ENCODE measurements at places on chromosomes 7 and 10. TPM values are rescaled to one million over a fixed set of nuclear protein-coding genes. Genes with fewer than 3 reads are reported as not detected.

GRCh38 chr7:128863433-128863989 lies 855 bp downstream of the ATP6V1F start:
- no peaks in the 10 kb centered on the region for H3K27me3 ChIP-seq
- peaks cover 10% of the 10 kb centered on the region for H3K4me1 ChIP-seq
- peak overlapping the region; percentile 75 for H3K27ac ChIP-seq
- peak overlapping the region; percentile 91 for H3K4me3 ChIP-seq
- peak; percentile 54 for DNase-seq

DNA sequence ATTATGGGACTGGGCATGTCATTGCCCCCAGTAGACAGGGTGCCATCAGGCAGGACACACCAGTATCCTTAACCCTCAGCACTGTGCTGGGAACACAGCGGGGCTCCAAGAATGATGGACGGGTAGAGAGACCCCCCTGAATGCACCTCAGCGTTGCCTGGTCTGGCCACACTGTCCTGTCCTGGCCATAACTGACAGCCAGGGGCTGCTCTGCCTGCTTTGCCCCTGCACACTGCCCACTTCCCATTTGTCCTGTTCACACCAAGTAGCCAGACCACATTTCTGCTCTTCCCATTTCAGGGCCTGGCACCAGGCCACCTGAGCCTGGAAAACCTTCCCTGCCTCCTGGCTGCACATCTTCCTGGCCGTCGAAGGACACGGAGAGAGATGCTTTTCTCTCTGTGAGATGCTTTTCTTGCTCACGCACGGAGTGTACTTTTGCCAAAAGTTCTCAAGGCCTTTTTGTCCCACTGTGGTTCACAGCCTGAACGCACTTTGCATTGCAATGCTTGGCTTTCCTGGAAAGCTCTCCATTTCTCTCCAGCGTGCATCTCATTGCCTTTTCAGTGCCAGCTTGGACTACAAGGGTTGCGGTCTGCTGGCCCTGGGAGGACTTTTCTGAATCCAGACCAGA lies 131.0 kb upstream of the EEPD1 start:
- H3K4me1 ChIP-seq: no peaks in the 10 kb centered on the region
- no peak for DNase-seq
- H3K4me3 ChIP-seq: no peak overlapping the region
- H3K27ac ChIP-seq: no peak overlapping the region
- H3K27me3 ChIP-seq: no peaks in the 10 kb centered on the region
- H3K36me3 ChIP-seq: no peaks in the 10 kb centered on the region

DNA sequence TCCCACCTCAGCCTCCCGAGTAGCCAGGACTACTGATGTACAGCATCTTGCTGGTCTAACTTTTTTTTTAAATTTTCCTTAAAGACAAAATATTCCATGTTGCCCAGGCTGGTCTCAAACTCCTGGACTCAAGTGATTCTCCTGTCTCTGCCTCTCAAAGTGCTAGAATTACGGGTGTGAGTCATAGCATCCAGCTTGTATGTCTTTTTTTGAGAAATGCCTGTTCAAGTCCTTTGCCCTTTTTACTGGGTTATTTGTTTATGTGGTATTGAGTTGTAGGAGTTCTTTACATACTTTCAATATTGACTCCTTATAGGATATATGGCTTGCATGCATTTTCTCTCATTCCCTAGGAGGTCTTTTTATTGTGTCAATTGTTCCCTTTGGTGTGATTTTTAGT lies 486.4 kb downstream of the MAGI2 start:
- no peaks in the 10 kb centered on the region for H3K27me3 ChIP-seq
- no peak overlapping the region for H3K4me3 ChIP-seq
- H3K4me1 ChIP-seq: no peaks in the 10 kb centered on the region
- no peaks in the 10 kb centered on the region for H3K36me3 ChIP-seq

DNA sequence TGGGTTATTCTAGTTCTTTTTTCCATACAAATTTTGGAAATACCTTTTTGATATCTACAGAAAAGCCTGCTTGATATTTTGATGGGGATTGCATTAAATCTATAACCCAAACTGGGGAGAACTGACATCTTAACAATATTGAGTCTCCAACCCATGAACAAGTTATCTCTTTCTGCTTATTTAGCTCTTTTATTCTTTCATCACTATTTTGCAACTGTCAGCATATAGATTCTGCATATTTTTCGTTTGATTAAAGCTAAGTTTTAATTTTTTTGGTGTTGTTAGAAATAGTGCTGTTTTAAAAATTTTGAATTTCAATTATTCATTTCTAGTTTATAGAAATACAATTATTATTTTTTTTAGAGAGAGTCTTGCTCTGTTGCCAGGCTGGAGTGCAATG lies 97.9 kb downstream of the EMX2 start:
- H3K4me1 ChIP-seq: no peaks in the 10 kb centered on the region
- no peak overlapping the region for H3K27ac ChIP-seq
- no peaks in the 10 kb centered on the region for H3K27me3 ChIP-seq
- no peak for DNase-seq

GRCh38 chr7:26101361-26102151 lies 50.4 kb upstream of the NFE2L3 start:
- no peak overlapping the region for H3K27ac ChIP-seq
- no peak overlapping the region for H3K4me3 ChIP-seq
- no peaks in the 10 kb centered on the region for H3K36me3 ChIP-seq
- no peaks in the 10 kb centered on the region for H3K27me3 ChIP-seq
- DNase-seq: no peak

DNA sequence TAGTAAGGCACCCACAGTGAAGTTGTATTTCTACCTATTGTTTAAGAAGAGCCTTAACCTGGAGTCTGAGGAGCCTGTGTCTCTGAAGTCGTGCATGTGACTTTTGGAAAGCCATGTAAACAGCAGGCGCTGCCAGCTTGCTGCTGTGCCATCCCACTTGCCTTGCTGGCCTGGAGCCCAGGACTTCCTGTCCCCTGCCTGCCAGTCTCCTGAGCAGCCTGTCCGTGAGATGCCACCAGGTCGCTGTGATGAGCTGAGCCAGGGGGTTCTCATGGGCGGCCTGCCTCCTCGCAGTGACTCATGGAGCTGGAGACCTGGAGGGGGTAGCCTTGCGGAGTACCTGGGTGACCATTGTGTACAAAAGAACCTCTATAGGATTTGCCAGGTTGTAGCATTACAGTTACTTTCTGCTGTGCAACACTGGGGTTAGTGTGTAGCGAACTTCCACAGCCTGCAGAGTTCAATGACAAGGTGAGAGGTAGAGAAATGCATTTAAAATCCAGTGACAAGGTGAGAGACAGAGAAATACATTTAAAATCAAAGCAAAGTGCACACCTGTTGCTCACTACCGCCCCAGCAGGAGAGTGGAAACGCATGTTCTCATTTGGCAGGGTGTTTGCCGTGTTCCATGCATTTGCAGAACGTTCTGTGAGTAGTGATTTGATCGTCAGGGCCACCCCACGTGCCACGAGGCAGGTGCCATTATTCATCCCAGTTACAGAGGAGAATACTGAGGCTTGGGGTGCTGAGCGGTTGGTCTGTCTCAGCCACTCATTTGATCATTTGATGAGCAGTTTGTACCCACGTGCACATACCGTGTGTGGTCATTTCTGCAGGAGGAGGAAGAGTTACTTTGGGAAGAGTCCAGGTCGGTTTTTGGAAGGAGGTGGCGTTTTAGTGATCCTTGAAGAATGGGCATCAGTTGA lies 36.6 kb upstream of the BHLHA15 start:
- no peak for DNase-seq
- peaks cover 12% of the 10 kb centered on the region for H3K36me3 ChIP-seq

- DNase-seq: no peak
- no peak overlapping the region for H3K27ac ChIP-seq
- no peaks in the 10 kb centered on the region for H3K36me3 ChIP-seq
- no peaks in the 10 kb centered on the region for H3K27me3 ChIP-seq
- no peaks in the 10 kb centered on the region for H3K4me1 ChIP-seq
Measured at GRCh38 chr10:126199221-126199998, 188.9 kb downstream of the ADAM12 start.

- H3K4me1 ChIP-seq: peaks cover 4% of the 10 kb centered on the region
- H3K4me3 ChIP-seq: no peak overlapping the region
- no peaks in the 10 kb centered on the region for H3K36me3 ChIP-seq
- no peaks in the 10 kb centered on the region for H3K27me3 ChIP-seq
- no peak overlapping the region for H3K27ac ChIP-seq
- DNase-seq: no peak
Measured at GRCh38 chr10:35426657-35427056, 90.3 kb downstream of the CCNY start.

DNA sequence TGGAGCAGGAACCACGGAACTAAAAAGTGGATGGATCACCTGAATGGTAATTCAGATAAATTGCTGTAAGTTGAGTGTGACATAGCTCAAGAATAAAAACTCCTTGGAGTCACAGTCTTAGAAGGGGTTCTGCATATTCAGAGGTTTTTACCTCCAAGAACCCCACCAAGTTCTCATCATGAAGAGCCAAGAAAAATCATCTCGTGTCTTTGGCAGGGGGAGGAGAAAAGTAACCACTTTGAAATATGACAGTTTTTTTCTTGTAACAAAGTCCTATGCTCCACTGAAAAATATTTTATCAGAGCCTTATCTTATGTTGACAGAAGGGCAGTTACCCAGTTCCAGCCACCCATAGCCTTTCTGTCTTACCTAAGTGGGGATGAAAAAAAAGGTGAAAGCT lies 38.2 kb upstream of the MBL2 start:
- no peaks in the 10 kb centered on the region for H3K4me1 ChIP-seq
- H3K27ac ChIP-seq: no peak overlapping the region
- no peak for DNase-seq
- no peaks in the 10 kb centered on the region for H3K36me3 ChIP-seq
- H3K4me3 ChIP-seq: no peak overlapping the region

GRCh38 chr10:107442035-107442505 lies 277.6 kb upstream of the SORCS1 start:
- H3K27ac ChIP-seq: no peak overlapping the region
- H3K4me1 ChIP-seq: no peaks in the 10 kb centered on the region

DNA sequence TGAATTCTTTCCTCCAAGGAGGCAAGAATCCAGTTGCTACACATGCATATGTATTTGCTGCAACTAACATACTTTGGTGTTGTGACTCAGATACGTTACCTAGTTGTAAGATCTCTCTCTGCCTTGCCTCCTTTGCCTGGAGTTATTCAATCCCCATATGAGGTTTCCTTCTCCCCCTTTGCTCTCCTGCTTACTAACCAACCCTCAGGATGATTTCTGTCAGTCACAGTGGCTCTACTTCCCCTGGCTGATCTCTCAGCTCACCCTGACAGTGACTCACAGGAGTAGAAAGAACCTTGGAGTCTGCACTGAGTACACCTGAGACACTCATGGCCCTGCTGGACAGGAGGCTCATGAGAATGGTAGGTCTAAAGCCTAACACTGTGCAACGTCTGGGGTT lies 92.0 kb downstream of the TMEM106B start:
- no peak overlapping the region for H3K27ac ChIP-seq
- DNase-seq: no peak
- H3K4me3 ChIP-seq: no peak overlapping the region
- no peaks in the 10 kb centered on the region for H3K4me1 ChIP-seq

GRCh38 chr7:152596824-152597223 lies 79.1 kb downstream of the XRCC2 start:
- H3K27ac ChIP-seq: no peak overlapping the region
- no peaks in the 10 kb centered on the region for H3K27me3 ChIP-seq
- no peak overlapping the region for H3K4me3 ChIP-seq
- H3K4me1 ChIP-seq: no peaks in the 10 kb centered on the region
- H3K36me3 ChIP-seq: no peaks in the 10 kb centered on the region
- DNase-seq: no peak

- no peaks in the 10 kb centered on the region for H3K27me3 ChIP-seq
- no peak overlapping the region for H3K27ac ChIP-seq
- H3K4me3 ChIP-seq: no peak overlapping the region
- no peaks in the 10 kb centered on the region for H3K36me3 ChIP-seq
- no peak for DNase-seq
Measured at GRCh38 chr10:85789982-85790789, 576.4 kb downstream of the GRID1 start.

Gene PRSS37
- not detected for total RNA-seq

Gene MICU1
- total RNA-seq: 51.8 TPM

Gene TCAF2
- total RNA-seq: 0.32 TPM

Gene SUV39H2
- 20.2 TPM for total RNA-seq

Gene MARCHF5
- 42.8 TPM for total RNA-seq

Gene H2AZ2
- total RNA-seq: 242 TPM

Gene FAM107B
- 36.3 TPM for total RNA-seq

Gene TMEM236
- total RNA-seq: 16.6 TPM
